ENCODE measurements at places on chromosomes 13 and 19.

DNA sequence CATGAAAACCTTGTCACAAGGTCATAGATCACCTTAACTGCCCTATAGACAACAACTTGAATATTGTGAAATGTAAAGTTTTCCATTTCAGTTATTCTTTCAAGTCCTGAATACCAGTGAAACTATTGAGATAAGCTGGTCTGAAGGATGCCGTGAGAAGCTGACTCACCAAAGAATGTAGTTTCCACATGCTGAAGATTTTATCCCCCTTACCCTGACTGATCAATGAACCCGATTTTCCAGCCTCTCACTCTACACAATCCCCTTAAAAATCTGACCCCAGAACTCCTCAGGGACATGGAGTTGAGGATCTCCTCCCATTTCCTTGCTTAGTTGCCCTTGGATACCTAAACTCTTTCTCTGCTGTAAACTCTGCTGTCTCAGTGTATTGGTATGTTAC lies 67.5 kb downstream of the POSTN start:
- DNase-seq: no peak

DNA sequence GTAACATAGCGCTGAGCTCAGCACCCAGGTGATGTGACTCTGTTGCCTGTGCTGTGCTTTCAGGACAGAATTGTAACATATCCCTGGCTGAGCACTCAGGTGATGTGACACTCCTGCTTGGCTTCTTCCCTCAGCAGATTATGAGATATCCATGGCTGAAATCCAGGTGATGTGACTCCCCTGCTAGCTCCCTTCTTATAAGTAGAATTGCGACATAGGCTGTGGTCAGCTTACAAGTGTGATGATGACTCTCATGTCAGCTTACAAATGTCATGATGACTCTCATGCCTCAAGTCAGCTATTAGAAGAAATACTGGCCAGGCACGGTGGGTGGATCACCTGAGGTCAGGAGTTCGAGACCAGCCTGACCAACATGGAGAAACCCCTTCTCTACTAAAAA lies 14.3 kb upstream of the ZNF429 start:
- no peak for DNase-seq

DNA sequence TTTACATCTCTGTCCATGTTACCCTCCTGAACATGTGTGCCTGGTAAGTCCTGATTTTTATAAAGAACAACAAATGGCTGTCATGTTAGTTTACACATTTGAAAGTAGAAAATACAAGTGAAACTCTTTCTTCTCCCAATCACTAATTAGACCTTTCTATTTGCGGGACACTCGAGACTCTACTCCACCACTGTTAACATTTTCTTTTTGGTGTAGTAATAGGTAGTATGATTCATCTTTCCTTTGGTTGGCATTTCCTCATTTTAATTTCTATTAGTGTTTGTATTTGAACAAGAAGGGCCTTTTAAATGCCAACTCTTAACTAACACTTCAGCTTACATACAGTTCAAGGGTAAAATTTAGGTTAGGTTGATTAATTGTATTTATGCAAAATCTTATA lies 371.1 kb downstream of the PCDH9 start:
- no peak for DNase-seq

DNA sequence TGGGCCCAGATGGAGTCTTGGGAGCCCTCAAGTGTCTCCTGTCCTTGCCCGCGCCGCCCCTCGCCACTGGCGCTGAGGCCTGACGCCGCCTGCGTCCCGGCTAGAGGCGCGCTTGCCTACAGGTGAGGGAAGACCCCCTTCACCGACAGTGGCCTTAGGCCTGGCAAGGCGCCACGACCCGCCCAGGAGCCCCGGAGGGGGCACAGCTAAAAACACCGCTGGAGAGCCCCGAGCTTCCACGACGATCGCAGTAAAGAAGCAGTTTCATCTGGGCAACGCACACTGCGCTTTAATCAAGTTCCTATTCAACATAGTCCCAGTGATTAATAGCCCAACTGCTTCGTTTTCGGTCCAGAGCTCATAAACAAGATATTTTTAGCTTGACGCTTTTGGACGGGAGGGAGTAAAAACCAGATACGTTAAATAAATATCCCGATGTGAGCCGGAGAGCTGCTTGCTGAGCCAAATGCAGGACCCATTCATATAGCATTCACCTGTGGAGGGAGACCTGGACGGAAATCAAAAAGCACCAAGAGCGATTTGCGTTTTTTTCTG lies 1.5 kb upstream of the CEBPA start:
- no peak for DNase-seq

GRCh38 chr19:31278555-31279435 lies 70.4 kb downstream of the TSHZ3 start:
- DNase-seq: no peak

DNA sequence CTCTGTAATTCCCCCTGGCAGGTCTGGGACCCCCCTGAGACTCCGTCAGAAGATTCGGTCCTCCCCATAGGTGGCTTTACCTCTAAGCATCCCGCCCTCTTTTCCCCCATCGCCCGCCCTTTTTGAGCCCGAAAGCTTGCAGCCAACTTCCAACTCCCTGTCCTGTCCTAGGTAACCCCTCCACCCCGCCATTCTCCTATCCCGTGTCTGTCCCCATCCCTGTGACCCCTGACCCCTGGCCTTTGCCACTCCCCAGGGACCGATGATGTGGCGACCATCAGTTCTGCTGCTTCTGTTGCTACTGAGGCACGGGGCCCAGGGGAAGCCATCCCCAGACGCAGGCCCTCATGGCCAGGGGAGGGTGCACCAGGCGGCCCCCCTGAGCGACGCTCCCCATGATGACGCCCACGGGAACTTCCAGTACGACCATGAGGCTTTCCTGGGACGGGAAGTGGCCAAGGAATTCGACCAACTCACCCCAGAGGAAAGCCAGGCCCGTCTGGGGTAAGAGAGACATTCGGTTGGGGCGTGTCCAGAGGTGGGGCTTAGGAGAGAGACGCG lies 488 bp downstream of the RCN3 start:
- DNase-seq: no peak

- DNase-seq: no peak
These were observed 8.9 kb downstream of the PIP5K1C start for GRCh38 chr19:3691372-3691716.

DNA sequence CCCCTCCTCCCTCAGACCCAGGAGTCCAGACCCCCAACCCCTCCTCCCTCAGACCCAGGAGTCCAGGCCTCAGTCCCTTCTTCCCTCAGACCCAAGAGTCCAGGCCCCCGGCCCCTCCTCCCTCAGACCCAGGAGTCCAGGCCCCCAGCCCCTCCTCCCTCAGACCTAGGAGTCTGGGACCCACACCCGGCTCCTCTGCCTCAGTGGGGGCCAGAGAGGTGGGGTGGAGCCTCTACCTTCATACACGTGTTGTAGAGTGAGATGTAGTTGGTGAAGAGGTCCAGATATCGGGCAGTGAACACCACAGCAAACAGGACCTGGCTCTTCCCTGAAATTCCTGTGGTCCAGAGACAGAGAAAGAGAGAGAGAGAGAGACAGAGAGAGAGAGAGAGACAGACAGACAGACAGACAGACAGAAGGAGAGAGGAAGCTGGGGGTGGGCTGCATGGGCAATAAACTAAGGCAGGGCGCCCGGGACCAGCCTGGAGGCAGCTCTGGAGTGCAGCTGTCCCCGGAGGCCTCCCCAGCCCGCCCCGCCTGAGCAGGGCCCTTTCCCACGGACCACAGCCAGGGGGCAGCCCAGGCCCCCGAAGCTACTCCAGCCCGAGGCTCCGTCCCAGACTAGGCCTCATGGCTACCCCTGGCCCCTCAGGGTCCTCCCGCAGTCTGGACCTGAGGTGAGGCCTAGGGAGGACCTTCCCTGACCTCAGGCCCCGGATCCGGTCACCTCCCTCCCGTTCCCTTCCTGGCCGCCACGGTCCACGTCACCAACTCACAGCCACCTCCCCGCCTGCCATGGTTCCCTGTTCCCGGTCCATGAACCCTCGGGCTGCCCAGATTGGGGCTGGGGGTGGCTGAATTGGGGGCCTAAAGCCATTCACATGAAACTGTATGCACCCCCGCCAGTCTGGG lies 907 bp downstream of the KDELR1 start:
- peak; percentile 82 for DNase-seq

DNA sequence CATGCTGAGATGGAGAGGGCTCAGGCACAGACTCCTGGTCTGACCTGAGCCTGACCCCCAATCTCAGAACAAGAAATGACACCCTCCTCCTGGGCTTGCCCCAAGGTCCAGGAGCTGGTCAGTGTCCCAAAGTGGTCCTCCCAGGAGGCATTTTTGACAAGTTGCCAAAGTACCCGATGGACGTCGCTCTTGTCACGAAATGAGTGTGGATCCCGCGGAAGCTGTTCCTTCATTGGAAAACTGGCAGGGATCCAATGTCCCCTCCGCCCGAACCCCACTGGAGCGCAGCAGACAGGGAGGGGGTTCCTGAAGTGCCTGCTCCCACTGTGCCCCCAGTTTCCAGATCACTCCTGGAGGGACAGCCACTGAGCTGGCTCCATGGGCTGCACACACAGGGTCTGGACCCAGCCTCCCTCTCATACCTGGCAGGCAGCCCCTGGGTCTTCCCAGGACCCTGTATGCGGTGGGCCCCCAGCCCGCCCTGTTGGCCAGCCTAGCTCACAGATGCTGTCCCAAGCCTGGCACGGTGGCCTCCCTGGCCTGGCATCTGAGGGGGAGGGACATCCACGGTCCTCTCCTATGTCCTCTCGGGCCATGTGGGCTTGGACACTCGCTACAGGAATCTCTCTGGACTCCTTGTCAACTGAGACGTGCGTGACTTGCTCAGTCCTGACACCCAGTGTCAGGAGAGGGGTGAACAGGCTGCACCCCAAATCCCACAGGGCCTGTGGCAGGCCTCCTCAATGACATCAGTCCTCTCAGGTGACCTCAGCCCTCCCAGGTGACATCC lies 12.8 kb upstream of the ZNF14 start:
- DNase-seq: no peak

- DNase-seq: no peak
These were observed 211.2 kb upstream of the RXFP2 start for GRCh38 chr13:31528176-31528575.

- no peak for DNase-seq
These were observed 22.2 kb downstream of the AP2S1 start for GRCh38 chr19:46828484-46828883.

GRCh38 chr19:57242821-57243220 lies 2.4 kb downstream of the ZNF805 start:
- DNase-seq: no peak

GRCh38 chr13:22169473-22169872 lies 498.6 kb downstream of the FGF9 start:
- DNase-seq: no peak

DNA sequence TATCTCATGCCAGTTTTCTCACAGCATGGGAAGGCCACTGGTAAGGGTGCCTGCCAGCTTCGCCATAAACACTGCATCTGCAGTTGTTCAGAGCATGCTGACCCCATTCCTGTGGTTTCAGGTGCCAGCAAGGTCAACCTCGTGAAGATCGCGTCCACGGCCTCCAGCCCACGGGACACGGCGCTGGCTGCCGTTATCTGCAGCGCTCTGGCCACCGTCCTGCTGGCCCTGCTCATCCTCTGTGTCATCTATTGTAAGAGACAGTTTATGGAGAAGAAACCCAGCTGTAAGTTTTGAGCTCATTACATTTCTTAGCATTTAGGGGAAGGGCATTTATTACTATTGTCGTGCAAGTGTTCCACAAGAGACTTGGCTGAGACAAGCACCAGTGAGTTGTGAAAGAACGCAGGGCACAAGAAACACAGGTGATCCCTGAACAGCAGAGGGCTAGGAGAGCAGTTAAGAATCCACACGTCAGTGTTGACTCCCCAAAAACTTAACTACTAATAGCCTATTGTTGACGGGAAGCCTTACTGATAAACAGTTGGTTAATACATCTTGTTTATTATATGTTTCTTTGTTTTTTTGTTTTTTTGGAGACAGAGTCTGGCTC lies 88.8 kb downstream of the TNFRSF19 start:
- no peak for DNase-seq

GRCh38 chr13:83065108-83065507 lies 817.2 kb downstream of the SLITRK1 start:
- no peak for DNase-seq

DNA sequence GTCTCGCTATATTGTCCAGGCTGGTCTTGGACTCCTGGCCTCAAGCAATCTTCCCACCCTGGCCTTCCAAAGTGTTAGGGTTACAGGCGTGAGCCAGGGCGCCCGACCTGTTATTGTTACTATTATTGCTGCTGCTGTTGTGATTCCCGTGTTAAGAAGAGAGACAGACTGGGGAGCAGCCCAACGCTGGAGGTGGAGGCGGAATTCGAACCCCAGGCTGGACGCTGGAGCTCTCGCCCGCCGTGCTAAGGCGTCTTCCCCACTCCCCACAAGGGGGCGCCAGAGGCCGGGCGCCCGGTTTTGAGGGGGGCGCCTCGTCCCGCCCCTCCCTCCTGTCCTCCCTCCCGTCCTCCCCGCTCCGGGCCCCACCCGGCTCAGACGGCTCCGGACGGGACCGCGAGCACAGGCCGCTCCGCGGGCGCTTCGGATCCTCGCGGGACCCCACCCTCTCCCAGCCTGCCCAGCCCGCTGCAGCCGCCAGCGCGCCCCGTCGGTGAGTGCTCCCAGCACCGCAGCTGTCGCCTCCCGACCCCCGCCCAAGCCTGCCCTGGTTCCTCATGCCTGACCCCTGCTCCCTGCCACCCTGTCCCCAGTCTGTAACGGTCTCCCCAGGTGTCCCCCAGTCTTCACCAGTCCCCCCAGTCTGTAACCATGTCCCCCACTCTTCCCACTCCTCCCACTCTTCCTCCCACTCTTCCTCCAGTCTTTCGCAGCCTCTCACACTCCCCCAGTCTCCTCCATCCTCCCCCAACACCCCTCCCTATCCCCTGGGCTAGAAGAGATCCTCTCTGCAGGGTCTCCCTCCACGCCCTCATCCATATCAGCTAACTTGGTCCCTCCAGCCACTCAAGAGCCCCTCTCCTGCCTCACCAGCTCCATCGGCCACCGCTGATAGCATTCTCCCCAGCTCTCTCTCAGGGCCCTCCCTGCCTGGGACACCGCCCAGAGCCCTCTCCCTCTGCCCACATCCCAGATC lies at the start of gene EHD2:
Gene EHD2, plus strand, starts transcription at position 377 of the 976 bp plus-strand sequence. CDS start 3,191 bp downstream, outside the sequence.
- peak; percentile 88 for DNase-seq

- no peak for DNase-seq
These were observed 7.5 kb downstream of the ARL11 start for GRCh38 chr13:49635599-49636433.

DNA sequence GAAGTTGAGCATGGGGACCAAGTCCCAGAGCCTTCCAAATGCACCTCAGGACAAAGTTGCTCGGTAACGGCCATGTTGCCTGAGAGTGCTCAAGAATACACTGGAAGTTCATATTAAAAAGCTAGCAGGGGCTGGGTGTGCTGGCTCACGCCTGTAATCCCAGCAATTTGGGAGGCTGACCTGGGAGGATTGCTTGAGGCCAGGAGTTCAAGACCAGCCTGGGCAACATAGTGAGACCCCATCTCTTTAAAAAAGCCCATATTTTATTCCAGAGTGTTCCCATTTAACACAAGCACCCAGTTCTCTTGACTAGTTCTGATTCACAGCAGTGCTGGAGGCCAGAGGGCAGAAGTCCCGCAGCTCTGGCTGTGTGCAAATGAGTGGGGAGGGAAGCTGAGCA lies 8.1 kb upstream of the GPI start:
- DNase-seq: no peak

GRCh38 chr13:50198508-50198907 lies 183.3 kb downstream of the KCNRG start:
- no peak for DNase-seq

GRCh38 chr13:109819874-109820273 lies 33.5 kb upstream of the IRS2 start:
- DNase-seq: no peak

Measured in left forelimb (tissue), 1 donor.